ENCODE measurements at places on chromosomes 5 and 9. TPM values are rescaled to one million over a fixed set of nuclear protein-coding genes. Genes with fewer than 3 reads are reported as not detected.

Gene TNFSF8
- total RNA-seq = 0.96 TPM

Gene BSPRY
- not detected for total RNA-seq

Gene NOL6
- 28.6 TPM for total RNA-seq

DNA sequence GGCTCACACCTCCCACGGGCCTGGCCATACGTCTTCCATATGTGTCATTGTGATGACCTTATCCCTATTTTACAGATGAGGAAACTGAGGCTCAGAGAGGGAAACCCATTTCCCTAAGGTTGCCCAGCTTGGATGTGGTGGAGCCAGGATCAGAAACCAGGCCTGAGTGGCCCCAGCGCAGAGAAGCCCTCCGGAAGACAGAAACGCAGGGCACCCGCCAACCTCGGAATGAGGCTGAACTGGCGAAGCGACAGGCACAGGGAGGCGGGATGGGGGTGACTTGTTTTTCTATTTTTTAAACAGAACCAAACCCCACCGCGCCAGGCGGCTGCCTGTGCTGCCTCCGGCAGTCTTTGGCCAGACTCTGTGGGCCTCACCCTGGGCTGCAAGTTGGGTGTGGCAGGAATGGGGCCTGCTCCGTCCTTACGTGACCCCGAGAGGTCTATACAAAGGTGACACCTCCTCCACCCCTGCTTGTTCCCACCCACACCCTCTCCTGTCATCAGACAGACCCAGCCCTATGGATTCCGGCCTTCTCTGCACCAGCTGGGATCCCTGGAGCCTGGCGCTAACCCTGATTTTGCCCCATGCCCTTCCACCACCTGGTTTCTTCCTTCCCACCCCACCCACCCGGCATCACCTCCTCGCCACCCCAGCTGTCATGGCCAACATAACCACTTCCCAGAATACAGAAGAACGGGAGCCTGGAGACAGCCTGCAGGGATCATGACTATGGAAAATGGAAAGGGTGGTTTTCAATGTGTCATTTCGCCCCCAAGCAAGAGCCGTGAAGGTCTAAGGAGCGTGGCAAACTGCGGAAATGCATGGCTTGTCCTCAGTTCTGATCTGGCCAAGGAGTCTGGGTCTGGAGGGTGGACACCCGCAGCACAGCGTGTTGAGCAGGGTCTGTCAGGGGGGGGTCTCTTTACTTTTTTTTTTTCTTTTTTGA is 23.6 kb downstream of the PLPP7 start:
- H3K4me1 ChIP-seq = no peaks in the 10 kb centered on the region
- no peaks in the 10 kb centered on the region for H3K36me3 ChIP-seq
- no peak overlapping the region for H3K27ac ChIP-seq
- no peak overlapping the region for H3K4me3 ChIP-seq
- DNase-seq = no peak
- H3K27me3 ChIP-seq = no peaks in the 10 kb centered on the region

DNA sequence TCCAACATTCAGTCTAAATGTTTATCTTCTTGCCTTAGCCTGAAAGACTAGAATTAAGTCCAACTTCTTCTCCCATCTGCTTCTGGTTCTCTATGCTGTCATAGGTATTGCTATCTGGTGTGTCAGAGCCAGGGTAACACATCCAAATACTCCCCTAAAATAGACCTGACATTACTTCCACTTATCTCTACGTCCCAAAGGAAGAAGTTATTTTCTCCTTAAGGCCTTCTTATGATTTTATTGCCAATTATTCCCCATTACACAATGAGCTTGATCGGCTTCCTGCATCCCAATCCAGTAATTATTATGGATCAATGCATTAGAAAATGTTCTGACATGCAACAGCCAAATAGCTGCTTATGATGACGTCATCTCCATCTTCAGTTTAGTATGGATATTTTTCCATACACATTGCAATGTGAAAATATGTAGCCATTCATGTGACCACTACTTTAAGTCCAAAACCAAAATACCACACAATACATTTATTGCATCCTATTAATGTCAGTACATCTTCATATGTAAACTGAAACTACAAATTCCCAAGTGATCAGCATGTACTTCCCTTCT is 555.5 kb downstream of the MAT2B start:
- H3K4me3 ChIP-seq = no peak overlapping the region
- no peak for DNase-seq
- H3K27ac ChIP-seq = no peak overlapping the region
- H3K36me3 ChIP-seq = no peaks in the 10 kb centered on the region
- H3K4me1 ChIP-seq = no peaks in the 10 kb centered on the region

DNA sequence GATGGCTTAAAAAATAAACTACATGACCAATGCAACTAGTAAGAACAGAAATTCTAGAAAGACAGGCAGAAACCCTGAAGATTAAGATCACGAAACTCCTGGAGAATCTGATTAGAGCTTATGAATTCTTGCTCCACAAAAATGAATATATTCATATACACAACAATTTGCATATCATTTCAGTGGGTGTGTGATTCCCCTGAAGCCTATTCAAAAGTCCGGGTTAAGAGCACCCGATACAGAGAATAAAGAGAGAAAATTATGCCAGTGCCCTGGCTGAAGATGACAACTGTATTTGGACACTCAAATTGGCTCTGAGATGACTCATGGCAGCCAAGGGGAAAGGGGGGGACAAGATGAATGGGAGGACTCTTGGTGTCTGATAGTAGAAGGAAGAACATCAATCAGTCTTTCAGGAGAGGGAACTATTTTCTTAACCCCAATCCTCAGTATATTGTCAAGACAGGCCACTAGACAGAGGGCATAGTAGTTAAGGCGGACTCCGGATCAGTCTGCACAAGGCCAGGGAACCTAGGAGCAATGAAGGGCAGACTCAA is 6.0 kb downstream of the TMOD1 start:
- H3K4me1 ChIP-seq = no peaks in the 10 kb centered on the region
- H3K27ac ChIP-seq = no peak overlapping the region
- DNase-seq = no peak
- H3K36me3 ChIP-seq = no peaks in the 10 kb centered on the region

All from ascending aorta (tissue), 2 donors.